ENCODE measurements at places on chromosomes 1 and 21. TPM values are rescaled to one million over a fixed set of nuclear protein-coding genes. Genes with fewer than 3 reads are reported as not detected.

The L1TD1 gene
- total RNA-seq: 0.17 TPM

The LENEP gene
- total RNA-seq: not detected

The PRAMEF27 gene
- not detected for total RNA-seq

The ANGPTL7 gene
- total RNA-seq: 1.7 TPM

Measured in smooth muscle cell of trachea (primary cell).